NCI-H460 (cell line): ENCODE measurements at places on chromosomes 5 and 9.

DNA sequence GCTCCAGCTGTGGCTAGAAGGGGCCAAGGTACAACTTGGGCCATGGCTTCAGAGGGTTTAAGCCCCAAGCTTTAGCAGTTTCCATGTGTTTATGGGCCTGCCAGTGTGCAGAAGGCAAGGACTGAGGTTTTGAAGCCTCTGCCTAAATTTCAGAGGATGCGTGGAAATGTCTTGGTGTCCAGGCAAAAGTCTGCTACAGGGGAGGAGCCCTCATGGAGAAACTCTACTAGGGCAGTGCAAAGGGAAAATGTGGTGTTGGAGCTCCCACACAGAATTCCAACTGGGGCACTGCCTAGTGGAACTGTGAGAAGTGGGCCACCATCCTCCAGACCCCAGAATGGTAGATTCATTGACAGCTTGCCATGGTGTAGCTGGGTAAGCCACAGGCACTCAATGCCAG is 527.2 kb upstream of the RORB start:
- DNase-seq: no peak

DNA sequence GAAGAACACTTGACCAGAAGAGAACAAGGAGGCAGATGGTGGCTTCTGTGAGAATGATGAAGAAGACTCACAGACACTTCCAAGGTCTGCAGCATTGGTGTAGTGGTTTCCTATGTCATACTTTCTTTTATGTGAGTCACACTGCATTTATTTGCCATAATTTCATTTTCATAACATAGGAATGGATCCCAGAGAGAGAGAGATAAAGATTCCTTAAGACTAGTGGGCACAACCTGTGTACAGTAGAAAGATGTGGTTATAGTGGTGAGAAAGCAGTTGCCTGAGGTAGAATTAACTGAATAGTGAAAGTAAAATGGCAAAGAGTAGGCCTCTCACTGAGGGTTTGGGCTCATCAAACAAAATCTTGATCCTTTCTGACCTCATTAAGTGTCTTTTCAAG is 7.6 kb upstream of the CCDC152 start:
- DNase-seq: no peak

- no peak for DNase-seq
Measured at GRCh38 chr5:137269274-137269673, 229.9 kb downstream of the SPOCK1 start.

DNA sequence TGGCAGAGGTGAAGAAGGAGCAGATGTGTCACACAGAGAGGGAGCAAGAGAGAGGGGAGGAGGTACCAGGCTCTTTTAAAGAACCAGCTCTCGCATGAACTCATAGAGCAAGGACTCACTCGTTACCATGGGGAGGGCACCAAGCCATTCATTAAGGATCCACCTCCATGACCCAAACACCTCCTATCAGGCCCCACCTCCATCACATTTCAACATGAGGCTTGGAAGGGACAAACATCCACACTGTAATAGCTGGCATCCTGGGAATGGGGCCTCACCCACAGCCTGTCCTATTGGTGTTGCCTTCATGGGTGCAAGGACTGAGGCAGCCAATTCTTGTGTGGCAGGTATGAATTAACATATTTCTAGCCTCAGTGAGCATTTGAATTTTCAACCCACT is 11.6 kb upstream of the TNFAIP8 start:
- no peak for DNase-seq

DNA sequence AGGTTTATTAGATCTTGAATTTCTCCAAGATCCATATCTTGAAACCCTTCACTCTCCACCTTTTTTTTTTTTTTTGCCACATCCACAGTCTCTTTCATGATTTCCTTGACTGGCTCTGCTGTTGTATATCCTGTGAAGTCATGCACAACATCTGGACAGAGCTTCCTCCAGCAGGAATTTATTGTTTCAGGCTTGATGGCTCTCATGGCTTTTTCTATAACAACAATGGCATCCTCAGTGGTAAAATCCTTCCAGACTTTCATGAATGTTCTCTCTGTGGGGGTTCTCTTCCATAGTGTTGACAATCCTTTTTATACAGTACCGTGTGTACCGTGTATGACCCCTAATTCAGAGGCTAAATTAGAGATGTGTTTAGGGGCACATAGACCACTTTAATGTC is 24.0 kb downstream of the RANBP17 start:
- DNase-seq: no peak

GRCh38 chr9:122151267-122151828 is 8.2 kb downstream of the NDUFA8 start:
- no peak for DNase-seq

DNA sequence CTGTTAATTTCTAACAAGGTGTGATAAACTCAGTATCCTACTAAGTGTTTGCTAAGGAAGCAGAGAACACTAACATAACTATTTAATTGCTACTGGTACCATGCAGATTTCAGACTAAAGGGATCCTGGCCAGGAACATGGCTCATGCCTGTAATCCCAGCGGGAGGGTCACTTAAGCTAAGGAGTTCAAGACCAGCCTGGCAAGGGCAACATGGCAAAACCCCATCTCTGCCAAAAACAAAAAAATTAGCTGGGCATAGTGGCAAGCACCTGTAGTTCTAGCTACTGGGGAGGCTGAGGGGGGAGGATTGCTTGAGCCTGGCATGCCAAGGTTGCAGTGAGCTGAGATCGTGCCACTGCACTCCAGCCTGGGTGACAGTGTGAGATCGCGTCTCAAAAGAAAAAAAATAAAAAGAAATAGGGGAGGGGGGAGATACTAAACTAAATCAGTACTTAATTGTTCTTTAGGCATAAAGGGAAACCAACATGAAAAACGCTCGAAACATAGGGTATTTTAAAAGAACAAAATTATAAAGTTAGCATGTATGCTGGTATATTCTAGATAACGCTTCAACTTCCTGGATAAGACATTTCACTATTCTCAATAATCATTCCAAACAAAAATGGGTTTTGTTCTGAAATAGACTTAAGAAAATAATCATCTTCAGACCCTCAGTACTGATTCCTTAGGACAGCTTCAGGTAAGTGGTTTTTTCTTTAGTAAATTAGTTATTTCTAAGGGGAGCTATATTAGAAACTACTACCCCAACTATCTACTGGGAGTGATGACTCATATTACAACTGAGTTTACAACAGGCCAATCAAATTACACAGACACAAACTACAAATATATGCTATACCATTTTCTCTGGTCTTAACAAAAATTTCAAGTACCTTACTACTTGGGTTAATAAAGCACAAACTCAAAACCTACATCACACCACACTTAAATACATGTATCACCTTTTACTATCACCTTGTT is 3.5 kb downstream of the PANK3 start:
- DNase-seq: no peak

GRCh38 chr9:32677931-32678330 is 42.5 kb upstream of the TAF1L start:
- no peak for DNase-seq

- no peak for DNase-seq
Measured at GRCh38 chr9:101689039-101689438, 49.4 kb downstream of the GRIN3A start.

- DNase-seq: no peak
Measured at GRCh38 chr5:10548418-10549122, 15.3 kb upstream of the ANKRD33B start.

- DNase-seq: no peak
Measured at GRCh38 chr5:2482778-2483177, 268.7 kb downstream of the IRX2 start.

DNA sequence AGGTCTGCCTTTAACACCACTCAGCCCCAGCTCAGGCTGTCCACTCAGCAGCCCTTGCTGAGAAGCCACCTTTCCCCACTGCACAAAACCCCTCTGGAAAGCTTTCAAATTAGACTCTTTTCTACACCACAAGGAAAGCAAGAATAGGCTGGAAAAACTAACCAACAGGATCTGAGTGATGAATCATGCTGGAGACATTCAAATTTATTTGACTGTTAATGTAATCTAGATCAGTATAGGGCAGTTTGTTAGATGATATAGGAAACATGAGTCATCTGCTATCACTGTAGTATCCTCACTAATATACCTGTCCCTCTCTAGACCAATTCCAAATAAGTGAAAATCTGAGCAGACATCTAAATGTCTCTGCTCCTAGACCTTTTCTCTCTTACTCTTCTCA is 127.8 kb upstream of the PAM start:
- no peak for DNase-seq

- no peak for DNase-seq
Measured at GRCh38 chr9:133332381-133332730, 3.6 kb downstream of the SURF6 start.

- DNase-seq: no peak
Measured at GRCh38 chr9:83582029-83582428, 40.9 kb upstream of the IDNK start.

DNA sequence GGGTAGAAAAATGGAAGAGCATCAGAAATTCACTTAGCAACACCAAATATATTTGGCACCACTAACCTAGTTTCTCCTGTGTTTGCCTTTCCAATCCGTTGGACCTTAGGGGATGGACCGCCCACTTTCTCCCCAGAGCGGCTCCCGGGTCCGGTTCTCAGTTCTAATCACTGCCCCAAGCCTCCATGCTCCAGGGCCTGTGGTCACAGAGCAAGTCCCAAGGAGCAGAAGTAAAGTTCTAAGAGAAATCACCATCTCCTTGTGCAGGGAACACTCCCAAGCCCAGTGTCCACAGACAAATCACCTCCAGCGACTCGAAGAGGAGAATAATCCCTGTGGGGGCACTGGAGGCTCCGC is 728 bp upstream of the SLC1A1 start:
- no peak for DNase-seq

GRCh38 chr9:19630760-19631159 is 158.1 kb downstream of the SLC24A2 start:
- DNase-seq: no peak

GRCh38 chr5:127885176-127885575 is 182.0 kb downstream of the CCDC192 start:
- DNase-seq: no peak

GRCh38 chr5:156815988-156816599 is 34.0 kb upstream of the PPP1R2B start:
- peak; percentile 3 for DNase-seq

DNA sequence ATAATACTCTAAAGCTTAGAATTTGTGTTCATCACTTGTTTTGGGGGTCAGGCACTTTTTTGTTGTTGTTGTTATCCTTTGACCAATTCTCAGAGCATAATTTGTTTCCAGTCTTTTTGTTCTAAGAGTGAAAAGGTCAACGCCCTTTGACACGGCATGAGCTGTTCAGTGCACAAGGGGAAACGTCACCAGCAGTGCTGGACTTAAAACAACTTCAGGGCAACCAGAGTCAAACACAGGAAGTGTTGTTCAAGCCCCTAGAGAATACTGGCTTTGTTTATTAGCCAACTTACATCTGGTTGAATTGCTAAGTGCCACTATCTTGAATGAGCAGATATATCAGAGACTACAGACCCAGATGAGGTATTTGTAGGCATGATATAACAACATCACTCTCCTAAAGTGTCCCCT is 368.9 kb downstream of the TMEM161B start:
- DNase-seq: no peak

GRCh38 chr9:114169029-114169951 is 14.0 kb downstream of the COL27A1 start:
- no peak for DNase-seq

DNA sequence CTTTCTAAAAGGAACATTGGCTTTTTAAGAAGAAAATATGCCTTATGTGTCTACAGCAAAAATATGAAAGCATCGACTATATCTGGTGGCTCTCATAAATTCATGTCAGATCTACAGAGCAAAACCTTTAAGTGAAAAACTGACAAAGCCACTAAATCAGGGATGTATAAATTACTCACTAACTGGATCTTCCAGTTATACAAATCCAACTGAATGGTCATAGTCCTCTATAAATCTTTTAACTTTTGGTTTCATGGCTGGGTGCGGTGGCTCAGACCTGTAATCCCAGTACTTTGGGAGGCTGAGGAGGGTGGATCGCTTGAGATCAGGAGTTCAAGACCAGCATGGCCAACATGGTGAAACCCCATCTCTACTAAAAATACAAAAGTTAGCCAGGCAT is 29.2 kb upstream of the GZMA start:
- no peak for DNase-seq

DNA sequence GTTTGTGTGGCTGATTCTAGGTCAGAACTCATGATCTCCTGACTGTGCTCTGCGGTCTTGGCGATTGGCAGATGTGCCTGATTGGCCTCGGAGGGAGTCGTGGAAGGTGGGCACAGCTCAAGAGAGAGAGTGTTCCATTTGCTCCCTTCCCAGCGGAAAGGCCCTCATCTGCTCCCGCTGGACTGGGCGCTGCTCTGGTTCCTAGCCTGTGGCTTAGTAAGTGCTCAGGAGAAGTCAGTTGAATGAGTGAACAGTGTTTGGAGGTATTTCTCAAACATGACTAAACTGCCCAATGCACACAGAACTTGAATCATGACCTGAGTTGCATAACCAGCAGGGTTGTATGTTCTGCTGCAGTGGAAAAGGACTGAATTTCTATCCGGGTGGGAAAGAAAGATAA is 120.2 kb upstream of the PITX1 start:
- no peak for DNase-seq

DNA sequence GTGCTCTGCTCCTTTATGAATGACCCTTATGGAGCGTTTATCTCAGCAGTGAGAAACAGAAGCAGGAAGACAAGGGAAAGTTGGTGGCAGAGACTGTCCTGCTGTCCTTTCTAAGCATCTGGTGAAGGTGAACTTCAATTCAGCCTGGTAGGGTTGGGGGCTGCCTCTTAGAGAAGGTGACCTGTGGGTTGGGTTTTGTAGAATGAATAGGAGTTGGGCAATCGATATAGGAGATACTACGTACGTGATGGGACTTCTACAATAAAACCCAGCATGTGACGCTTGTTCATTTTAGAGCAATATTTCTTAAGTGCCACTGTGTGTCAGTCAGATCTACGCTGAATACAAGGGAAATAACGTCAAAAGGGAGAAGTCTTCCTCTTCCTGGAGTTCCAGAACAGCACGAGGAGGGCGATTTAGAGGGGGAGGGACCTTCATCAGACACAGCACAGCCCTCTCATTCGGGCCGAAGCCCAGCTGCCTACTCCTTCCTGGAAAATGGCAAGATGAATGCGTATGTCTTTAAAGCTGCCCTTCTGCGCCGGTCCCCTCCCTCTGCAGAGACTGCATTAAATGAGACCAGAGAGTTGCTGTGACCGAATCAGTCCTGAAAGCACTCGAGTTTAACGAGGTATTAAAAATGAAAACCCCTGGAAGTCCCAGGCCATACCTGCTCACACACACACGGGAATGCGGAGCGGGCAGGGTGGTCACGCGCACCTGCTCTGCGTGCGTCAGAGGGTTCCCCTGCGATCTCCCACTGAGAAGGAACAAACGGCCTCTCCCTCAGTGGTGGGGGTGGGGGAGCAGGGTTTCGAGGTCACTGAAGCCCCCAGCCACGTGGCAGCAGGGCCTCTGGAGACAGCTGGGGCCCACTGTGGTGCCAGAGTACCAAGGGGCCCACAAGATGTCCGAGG is 85.3 kb upstream of the SARDH start:
- DNase-seq: no peak

GRCh38 chr5:175697846-175698245 is 40.0 kb downstream of the HRH2 start:
- DNase-seq: no peak

- DNase-seq: no peak
Measured at GRCh38 chr9:69645488-69645887, 26.7 kb downstream of the APBA1 start.
